CMK (cell line): ENCODE measurements at places on chromosomes 7 and 10.

DNA sequence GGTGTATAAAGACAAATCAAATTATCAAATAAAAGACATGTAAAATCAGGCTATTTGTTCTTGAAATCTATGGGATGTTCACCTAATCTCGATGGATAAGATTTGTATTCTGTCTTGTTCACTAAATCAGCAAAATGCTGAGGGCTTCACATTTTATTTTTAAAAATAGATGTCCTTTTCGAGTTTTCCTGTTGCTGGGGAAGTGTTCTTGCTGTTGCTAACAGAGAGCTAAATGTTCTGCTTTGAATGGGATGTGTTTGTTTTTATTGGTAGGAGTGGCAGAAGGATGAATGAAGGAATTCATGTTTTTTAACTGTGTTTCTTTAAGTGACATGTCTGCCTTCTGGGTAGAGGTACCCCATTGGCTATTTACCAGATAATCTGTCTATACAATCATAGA is 7.3 kb upstream of the SNX13 start:
- DNase-seq, result no peak

GRCh38 chr7:132191418-132191817 is 384.9 kb downstream of the PLXNA4 start:
- no peak for DNase-seq

- DNase-seq, result no peak
Measured at GRCh38 chr10:15531927-15532722, 161.0 kb upstream of the FAM171A1 start.

GRCh38 chr7:1444214-1444924 is 14.9 kb downstream of the MICALL2 start:
- DNase-seq, result no peak

DNA sequence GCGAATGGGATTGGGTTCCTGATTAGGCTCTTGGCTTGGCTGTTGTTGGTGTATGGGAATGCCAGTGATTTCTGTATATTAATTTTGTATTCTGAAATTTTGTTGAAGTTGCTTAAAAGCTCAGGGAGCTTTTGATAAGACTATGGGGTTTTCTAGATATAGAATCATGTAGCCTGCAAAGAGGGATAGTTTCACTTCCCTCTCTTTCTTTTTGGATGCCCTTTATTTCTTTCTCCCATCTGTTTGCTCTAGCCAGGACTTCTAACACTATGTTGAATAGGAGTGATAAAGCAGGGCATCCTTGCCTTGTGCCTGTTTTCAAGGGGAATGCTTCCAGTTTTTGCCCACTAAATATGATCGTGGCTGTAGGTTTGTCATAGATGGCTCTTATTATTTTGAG is 40.4 kb upstream of the MPP7 start:
- DNase-seq, result no peak

- no peak for DNase-seq
Measured at GRCh38 chr10:97718659-97719142, 5.2 kb downstream of the MARVELD1 start.

GRCh38 chr7:28110427-28111012 is 70.1 kb downstream of the JAZF1 start:
- DNase-seq, result no peak

DNA sequence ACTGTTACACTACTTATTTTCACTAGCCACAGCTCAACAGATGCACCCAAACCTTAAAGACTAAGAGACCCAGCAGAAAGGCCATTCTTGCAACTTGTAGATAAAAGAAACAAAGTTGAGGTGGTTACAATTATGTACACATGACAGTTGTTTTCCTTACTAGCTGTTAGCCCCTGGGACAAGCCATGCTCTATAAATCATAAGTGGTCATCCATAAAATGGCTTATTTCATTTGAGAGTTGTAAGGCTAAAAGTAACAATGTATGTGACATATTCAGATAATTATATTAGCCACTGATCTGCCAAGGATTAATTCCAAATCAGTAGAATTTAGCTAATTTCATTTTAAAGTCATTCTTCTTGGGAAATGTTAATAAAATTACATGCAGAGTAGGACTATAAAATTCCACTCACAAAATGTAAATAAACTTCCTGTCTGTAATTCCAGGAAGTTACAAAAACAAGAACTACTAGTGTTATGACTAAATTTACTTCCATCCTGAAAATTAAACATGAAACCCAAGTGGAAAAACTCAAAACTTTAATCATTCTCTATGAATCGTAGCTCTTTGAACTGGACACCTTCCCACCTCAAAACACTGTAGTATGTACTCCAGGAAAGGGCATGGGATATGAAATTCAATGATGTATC is 13.3 kb downstream of the SLC37A3 start:
- DNase-seq, result no peak

DNA sequence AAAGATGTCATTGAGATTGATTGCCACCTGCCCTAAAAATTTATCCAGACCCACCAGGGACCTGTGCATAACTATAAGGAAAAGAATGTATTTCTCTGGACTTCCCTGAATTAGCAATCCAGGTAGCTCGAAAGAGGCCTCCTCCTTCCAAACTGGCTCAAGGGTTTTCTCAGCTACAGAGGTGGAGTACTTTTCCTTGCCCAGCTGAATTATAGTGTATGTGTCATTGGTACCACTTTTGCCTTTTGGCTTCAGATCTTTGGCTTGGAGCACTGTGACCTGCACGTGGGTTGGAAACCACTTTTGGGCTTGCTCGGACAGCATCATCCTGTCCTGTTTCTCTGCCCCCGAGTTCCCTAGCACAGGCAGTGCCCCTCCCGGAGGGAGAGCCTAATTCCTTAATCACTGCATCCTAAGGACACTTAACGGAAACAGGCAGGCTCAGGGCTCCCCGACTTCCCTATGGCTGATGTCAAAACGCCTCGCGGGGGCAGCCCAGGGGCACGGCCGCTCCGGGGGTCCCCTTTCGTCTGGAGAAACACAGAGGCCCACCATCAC is 825 bp downstream of the RAB11FIP2 start:
- DNase-seq, result no peak

- DNase-seq, result no peak
Measured at GRCh38 chr10:49200854-49201253, 12.7 kb upstream of the TMEM273 start.

- no peak for DNase-seq
Measured at GRCh38 chr10:96152437-96152836, 22.3 kb downstream of the ZNF518A start.

- no peak for DNase-seq
Measured at GRCh38 chr10:130193033-130193432, 56.8 kb downstream of the GLRX3 start.

GRCh38 chr7:30080818-30081217 is 52.6 kb downstream of the PLEKHA8 start:
- DNase-seq, result no peak

- DNase-seq, result no peak
Measured at GRCh38 chr10:69850440-69850839, 48.7 kb downstream of the COL13A1 start.

- no peak for DNase-seq
Measured at GRCh38 chr7:82050792-82051191, 280.9 kb upstream of the HGF start.
